Neural progenitor cell (in vitro differentiated cells): ENCODE measurements at places on chromosomes 1 and 21. TPM values are rescaled to one million over a fixed set of nuclear protein-coding genes. Genes with fewer than 3 reads are reported as not detected.
A peak's percentile ranks its signal among the peaks of the same experiment; 100 is the strongest.

DNA sequence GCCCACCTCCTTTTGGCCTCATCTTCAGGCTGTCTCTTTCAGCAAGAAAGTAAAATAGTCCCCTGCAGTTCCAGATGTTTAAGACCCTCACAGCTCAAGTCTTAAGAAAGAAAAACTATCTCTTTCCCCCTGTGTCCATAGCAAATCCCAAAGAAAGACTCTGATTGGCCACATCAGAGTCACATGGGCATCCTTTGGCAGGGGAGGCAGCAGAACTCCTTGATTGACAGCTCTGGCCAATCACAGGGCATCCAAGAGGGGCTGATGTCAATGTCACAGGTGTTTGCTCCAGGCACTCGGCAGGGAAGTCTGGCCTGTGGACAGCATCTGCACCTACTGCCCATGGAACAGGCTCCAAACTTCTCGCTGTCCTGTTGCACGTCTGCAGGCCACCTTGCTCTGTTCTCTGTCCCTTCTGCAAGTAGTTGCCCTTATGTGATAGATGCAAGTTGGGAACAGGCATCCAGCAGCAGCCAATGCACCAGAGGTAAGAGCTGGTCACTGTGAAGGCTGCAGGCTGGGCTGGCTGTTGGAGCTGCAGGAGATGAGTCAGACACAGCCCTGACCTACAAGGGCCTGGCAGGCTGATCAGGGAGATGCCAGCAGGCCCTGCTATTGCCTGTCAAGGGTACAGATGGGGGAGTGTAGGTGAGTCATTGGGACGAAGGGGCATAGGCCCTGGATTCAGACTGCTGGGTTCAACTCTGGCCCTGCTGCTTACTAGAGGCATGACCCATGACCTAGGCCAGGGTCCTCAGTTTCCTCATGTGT is 96.8 kb upstream of the TMEM51 start:
- DNase-seq = no peak

DNA sequence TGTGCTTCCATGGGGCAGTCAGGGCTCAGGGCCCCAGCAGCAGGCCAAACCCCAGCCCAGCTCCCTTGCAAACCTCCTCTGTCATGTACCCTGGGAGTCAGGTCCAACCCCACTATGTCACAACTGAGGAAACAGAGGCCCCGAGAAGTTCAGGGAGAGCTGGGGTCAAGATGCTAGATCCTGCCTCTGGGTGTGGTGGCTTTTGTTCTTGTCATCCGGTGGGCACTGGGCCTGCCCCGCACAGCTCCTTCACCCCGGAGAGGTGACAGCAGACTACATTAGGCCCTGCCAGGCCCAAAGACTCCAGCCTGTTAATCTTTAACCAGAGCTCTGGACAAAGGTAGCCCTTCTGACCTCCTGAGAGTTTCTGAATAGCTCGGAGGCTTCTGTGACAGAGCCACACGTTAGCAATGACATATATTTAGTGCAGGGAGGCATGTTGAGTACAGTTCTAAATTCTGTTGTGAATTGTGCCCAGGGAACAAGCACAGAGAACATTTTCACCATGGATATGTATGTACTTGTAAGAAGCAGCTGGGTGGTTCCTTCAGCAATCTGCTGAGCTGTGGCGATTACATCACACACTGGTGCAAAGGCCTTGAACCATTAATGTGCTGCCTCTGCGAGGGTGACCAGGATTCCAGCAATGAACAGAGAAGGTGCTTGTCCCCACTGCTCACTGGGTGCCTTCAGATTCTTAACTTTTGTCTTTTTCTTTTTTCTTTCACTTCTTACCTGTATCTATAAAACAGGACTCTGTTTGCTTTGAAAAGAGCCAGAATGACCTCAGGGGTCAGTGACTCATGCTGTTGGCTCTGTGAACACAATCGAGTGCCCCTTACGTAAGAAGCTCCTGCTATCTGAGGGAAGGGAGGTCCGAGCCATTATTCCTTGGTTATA is 102.8 kb downstream of the RHOU start:
- no peak for DNase-seq

GRCh38 chr1:157490467-157491165 is 61.7 kb downstream of the FCRL5 start:
- peak; percentile 82 for DNase-seq

DNA sequence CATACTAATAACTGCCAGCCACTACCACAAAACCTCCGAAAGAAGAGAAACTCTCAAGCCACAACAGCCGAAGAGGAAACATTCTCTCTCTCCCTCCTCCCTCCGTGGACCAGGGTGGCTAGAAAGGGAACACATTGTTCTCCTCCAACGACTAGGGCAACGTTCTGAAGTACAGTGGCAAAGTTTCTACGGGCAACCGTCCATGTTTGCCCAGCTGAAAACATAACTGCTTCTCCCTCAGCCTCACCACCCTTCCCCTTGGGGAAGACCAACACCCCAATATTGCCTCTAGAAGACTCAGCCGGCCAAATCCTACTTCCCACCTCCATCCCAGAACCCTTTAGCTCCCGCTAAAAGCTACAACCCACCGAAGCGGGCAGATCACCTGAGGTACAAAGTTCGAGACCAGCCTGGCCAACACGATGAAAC is 2.0 kb downstream of the GLUL start:
- DNase-seq = peak; percentile 37

GRCh38 chr1:179287946-179288345 is 5.7 kb upstream of the SOAT1 start:
- DNase-seq = no peak

DNA sequence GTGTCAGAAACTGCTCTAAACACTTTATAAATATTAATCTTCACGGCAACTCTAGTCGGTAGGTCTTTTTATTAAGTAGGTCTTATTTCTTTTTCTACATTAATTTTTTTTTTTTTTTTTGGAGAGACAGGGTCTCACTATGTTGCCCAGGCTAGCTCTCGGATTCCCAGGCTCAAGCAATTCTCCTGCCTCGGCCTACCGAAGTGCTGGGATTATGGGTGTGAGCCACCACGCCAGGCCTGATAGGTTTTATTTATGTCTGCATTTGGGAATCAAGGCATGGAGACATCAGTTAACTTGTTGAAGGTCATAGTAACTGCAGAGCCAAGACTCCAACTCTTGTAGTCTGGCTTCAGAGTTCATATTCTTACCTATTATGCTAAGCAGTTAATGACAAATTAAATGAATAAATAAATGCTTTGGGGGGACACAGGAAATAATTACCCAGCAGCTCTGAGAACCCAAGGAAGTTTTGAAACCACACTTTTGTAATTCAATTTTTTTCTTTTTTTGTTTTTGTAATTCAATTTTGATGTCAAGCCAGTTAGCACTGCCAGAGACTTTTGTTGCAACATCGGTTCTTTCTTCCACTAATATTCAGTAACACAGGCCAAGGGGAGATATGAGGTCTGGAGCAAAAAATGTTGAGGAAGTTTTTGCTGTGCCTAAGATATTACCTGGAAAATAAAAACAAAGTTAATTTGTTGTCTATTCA is 9.4 kb upstream of the UAP1 start:
- no peak for DNase-seq

- DNase-seq = no peak
These were observed 39.1 kb downstream of the NIPAL3 start for GRCh38 chr1:24454673-24455072.

DNA sequence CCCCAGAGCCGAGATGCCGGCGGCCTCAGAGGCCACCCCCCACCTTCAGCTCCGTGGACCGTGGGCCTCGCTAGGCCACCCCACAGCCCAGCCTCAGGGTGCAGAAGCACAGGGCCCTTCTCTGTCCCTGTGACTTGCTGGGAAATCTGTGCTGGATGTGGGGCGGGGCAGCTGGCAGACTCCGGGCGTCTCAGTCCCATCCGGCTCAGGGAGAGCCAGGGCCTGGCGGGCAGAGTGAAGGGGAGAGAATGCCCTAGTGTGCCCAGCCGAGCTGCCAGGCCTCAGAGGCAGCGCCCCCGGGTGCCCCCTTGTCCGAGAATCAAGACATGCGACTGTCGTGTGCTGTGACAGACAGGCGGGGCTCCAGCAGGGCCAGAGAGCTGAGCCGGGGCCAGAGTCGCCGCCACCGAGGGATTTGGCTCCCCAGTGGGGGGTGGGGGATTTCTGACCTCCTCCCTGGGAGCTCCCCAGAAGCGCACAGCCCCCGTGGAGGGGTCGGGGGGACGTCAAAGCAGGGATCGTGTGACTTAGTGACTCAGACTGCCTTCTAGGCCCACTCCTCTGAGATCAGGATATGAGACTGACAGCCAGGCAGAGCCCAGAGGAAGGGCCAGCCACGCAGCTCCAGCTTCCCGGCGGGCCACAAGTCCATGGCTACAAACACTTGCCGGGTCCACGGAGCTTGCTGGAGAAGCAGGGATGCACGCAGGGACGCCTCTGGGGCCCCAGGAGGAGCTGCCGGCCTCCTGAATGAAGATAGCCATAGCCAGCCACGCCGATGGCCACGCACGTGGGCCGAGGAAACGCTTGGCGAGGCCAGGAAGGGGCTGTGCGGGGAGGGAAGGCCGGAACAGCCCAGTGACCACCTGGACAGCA is 11.9 kb downstream of the COL6A1 start:
- no peak for DNase-seq

DNA sequence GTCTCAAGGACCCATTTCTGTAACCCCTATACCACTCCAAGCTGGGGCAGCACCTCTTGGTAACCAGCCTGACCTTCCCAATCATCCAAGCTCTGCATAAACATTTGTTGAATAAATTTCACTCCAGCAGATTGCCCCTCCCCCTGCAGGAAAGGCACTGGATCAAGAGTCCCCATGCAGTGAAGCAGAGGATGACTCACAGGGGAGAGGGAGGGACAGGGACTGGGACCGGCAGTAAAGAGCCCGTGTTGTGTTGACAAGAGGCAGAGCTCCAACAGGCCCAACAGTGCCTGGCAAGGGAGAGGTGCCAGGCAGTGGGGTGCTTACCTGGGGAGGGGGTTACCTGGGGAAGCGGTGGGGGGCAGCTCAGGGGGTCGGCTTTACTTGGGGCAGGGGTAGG is 32.3 kb downstream of the SLC9A1 start:
- no peak for DNase-seq

DNA sequence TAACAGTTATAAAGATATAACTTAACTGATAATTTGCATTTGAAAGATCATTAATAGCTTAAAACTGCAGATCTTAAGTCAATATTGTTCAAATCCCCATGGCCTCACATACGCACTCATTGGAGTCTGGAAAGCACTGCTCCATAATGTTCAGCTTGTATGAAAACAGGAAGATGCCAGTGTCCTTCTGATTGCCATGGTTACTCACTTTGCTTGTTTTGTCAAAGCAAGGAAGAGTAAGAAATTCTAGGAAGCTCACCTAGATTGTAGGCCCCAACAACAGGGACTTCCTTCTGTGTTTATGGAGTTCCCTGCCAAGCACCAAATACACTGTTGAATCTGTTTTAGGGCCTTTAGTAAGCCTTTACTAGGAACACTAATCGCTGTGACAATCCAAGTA is 10.9 kb downstream of the GAS5 start:
- no peak for DNase-seq

DNA sequence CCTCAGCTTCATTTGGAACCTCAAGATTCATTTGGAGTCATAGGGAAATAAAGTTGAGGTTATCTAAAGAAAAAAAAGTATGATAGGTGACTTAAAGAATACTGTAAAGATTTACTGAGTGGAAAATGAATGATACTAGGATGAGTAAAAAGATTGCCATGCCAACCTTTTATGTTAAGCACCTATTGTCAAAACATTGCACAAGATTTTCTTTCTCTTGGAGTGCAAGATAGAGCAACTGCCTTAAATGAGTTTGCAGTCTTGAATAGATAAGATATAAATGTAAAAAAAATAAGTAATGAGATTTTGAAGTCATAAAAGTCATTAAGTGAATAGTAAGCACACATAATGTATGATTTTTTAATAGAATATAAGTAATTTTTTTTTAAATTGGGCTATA is 5.1 kb upstream of the ANGPTL1 start:
- no peak for DNase-seq

DNA sequence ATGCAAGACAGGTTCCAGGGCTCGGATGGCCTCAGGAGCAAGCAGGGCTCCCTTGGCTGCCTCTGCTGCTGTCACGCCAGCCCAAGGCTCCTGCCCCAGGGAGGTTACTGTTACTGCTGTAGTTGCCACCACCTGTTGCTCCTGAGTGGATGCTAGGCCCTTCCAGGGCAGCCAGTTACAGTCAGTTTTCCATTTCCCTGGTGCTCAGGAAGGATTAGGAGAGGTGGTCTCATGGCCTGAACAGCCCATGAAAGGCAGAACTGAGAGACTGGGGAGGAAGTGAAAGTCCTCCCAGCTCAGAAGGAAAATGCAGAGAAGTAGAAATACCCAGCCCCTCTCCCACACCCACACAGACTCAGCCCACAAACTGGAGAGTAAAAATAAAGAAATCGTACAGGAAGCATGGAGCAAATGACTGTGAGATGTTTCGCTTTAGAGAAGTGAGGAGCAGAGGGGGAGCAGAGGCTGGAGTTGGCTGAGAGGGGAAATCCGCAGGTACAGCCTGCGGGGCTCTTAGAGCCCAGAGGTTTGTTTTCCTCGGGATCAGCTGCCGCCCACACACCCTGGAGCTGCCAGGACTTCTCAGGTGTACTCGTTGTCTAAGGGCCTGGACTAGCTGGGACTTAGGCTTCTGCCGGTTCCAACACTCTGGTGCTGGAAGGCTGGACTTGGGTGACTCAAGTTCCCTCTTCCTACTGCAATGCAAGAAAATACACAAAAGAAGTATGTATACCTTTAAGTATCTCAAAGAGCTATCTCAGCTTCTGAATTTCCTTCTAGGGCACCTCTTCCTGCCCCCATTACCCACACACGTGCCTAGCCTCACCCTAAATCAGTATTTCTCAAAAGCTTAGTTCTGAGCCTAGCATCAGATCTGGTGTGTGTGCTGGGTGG is 2.3 kb downstream of the IL6R start:
- no peak for DNase-seq

- no peak for DNase-seq
These were observed 32.1 kb upstream of the CHRM3 start for GRCh38 chr1:239354231-239354630.

The RGS1 gene
- not detected in 2 replicates for total RNA-seq

The TMEM183A gene
- total RNA-seq = 92.4 and 111 TPM in 2 replicates
